ENCODE measurements at places on chromosomes 7 and 10.

DNA sequence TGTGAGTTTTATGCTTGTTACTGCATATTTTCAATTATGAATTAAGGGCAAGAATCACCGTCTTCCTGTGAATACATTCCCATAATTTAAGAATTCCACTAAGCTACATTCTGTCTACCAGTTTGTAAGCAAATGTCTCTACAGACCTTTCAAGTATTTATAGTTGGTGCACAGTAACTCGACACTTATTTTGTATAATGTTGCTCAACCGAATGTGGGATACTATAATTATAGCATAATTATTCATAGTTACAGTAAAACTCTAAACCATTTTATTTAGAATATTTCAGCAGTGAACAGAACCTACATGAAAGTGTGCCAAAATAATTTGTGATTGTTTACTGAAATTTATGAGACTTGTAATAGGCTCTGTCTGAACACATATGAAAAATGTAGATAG lies 17.3 kb upstream of the CUBN start:
- no peak overlapping the region for H3K27ac ChIP-seq
- peaks cover 6% of the 10 kb centered on the region for H3K4me1 ChIP-seq
- H3K36me3 ChIP-seq = peaks cover 5% of the 10 kb centered on the region
- H3K4me3 ChIP-seq = no peak overlapping the region
- H3K27me3 ChIP-seq = no peaks in the 10 kb centered on the region

- H3K27ac ChIP-seq = peak overlapping the region; percentile 99
- H3K4me3 ChIP-seq = peak overlapping the region; percentile 91
- DNase-seq = no peak
- H3K4me1 ChIP-seq = peaks cover 79% of the 10 kb centered on the region
- H3K36me3 ChIP-seq = peaks cover 5% of the 10 kb centered on the region
- H3K27me3 ChIP-seq = no peaks in the 10 kb centered on the region
Observed at GRCh38 chr10:22646388-22646853, 68.0 kb downstream of the PIP4K2A start.

DNA sequence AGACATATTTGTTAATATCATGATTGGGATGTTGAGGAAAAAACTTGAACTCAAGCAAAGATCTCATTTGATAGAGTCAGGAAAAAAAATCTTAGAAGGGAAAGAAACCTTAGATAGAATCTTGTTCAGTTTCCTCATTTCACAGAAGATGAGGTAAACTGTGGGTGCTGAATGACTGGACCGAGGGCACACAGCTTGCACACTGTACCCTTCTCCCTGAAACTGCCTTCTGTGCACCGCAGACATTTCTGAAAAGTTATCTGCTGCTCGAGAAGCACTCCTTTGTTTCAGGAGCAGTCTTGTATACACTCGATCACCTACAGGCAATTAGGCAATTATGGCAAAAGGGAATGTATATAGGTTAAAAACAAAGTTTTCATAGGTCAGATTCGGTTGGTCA lies 167.4 kb downstream of the SKAP2 start:
- H3K4me3 ChIP-seq = no peak overlapping the region
- H3K27me3 ChIP-seq = peaks cover 12% of the 10 kb centered on the region
- no peaks in the 10 kb centered on the region for H3K4me1 ChIP-seq
- DNase-seq = no peak

DNA sequence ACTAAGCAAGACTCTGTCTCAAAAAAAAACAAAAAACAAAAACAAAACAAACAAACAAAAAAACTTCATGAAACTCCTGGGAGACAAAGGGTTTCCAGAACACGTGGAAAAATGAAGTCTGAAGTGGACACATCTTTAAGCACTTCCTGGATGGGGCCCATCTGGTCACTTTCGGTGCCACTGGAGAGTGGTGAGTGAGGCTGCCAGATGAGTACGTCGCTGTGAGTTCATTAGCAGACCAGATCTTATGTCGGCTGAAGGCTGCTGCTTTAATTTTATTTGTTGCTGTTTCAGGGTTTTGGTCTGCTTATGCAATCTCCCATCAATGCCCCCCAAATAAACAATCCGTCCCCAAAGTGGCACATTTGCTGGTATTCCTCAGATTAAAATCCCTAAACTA lies 64.4 kb downstream of the NPTX2 start:
- H3K4me1 ChIP-seq = no peaks in the 10 kb centered on the region
- H3K36me3 ChIP-seq = no peaks in the 10 kb centered on the region
- H3K4me3 ChIP-seq = no peak overlapping the region

- DNase-seq = no peak
- no peak overlapping the region for H3K4me3 ChIP-seq
- no peak overlapping the region for H3K27ac ChIP-seq
- H3K27me3 ChIP-seq = no peaks in the 10 kb centered on the region
- H3K36me3 ChIP-seq = no peaks in the 10 kb centered on the region
Observed at GRCh38 chr7:20200971-20201370, 16.2 kb downstream of the MACC1 start.

GRCh38 chr10:124677749-124678556 lies 66.2 kb downstream of the FAM53B start:
- H3K27me3 ChIP-seq = no peaks in the 10 kb centered on the region
- H3K4me3 ChIP-seq = peak overlapping the region; percentile 89
- no peak for DNase-seq
- peak overlapping the region; percentile 96 for H3K27ac ChIP-seq

GRCh38 chr10:22931948-22932347 lies 4.1 kb downstream of the ARMC3 start:
- no peak overlapping the region for H3K27ac ChIP-seq
- peaks cover 24% of the 10 kb centered on the region for H3K27me3 ChIP-seq
- no peak overlapping the region for H3K4me3 ChIP-seq

- H3K4me1 ChIP-seq = peaks cover 3% of the 10 kb centered on the region
- peaks cover 16% of the 10 kb centered on the region for H3K27me3 ChIP-seq
- H3K36me3 ChIP-seq = peaks cover 5% of the 10 kb centered on the region
Observed at GRCh38 chr7:2494191-2495130, 18.3 kb upstream of the GRIFIN start.

DNA sequence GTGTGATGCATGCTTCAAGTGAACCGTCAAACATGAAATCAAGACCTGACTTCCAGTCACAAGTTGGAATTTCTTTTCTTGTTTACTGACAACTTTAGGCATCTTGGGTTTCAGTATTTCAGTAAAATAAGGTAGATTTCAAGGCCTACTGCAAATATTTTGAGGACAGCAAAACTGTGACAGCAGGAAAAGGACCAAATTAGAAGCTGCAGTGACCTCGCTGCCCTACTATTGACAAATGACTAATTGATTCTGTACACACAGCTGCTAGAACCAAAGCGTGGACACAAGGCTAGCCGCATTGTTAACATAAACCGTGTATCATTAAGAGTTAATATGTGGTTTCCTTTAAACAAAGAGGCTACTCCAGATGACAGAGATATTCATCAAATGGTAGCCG lies 105.7 kb upstream of the SEC61G start:
- no peak overlapping the region for H3K4me3 ChIP-seq
- no peak overlapping the region for H3K27ac ChIP-seq
- DNase-seq = no peak

- H3K27me3 ChIP-seq = peaks cover 9% of the 10 kb centered on the region
- peak; percentile 38 for DNase-seq
- no peak overlapping the region for H3K27ac ChIP-seq
- H3K4me1 ChIP-seq = peaks cover 5% of the 10 kb centered on the region
- H3K36me3 ChIP-seq = no peaks in the 10 kb centered on the region
- H3K4me3 ChIP-seq = no peak overlapping the region
Observed at GRCh38 chr10:28393956-28394568, 91.2 kb upstream of the MPP7 start.

DNA sequence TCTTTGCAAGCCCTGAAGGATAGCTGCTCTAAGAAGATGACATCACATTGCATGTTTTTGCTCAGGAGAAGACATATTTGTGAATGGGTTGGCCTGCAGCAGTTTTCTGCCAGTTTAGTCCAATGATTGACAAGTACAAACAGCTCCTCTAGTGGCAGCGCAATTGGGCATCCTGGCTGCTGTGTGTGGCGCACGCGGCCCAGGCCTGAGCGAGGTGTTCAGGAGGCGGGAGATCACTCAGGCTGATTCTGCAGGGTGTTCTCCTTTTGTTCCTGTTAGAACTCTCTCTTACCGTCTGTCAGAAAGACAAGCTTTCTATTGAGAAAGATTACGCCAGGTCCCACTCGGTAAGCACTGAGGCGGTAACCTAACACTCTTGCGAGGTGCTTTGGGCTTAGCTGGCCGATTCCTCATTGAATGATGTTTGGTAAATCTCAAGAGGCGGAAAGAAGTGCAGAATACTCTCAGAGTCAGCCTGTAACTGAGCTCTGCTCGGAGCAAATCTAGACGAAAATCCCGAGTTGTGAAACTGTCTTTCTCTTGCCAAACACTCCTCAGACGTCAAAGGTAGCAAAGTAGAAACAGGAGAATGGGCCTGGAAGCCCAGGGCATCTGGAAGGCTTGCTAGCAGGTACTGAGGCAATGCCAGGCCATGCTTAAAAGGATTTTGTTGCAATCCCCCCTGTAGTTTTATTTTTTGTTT lies 219.2 kb upstream of the BMPER start:
- DNase-seq = no peak
- no peaks in the 10 kb centered on the region for H3K36me3 ChIP-seq
- no peak overlapping the region for H3K27ac ChIP-seq
- H3K4me3 ChIP-seq = no peak overlapping the region

GRCh38 chr7:45574416-45574668 lies 174 bp downstream of the ADCY1 start:
- no peak overlapping the region for H3K27ac ChIP-seq
- H3K36me3 ChIP-seq = no peaks in the 10 kb centered on the region
- no peak for DNase-seq
- H3K4me1 ChIP-seq = no peaks in the 10 kb centered on the region

DNA sequence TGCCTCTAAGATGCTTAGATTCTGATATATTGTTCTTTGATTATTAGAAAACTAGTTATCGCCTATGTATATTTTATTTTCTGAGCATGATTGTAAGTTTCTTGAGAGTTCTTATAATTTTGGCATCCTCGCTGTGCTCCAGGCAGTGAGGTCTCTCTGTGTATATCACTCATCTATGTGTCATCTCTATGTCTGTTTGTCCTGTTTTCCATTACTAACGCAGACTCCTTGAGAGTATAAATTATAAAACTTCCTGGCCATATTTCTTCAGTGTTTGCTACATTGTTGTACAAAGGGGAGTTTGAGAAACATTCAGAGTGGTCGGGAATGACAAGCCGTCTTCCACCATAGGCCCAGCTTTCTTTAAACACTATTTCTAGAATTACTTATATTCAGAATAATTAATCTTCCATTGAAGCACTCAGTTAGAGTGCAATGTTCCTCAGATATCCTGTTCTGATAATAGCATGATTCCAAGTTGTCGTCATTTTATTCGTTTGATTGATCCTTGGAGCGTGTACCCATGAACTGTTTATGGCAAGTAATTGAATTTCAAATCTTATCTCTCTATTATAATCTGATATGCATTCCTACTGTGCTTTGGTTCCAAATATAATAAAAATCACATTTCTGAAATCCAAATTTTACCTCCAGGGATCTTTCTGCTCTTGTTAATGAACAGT lies 206.6 kb downstream of the BAMBI start:
- no peak overlapping the region for H3K4me3 ChIP-seq
- H3K4me1 ChIP-seq = no peaks in the 10 kb centered on the region
- no peaks in the 10 kb centered on the region for H3K36me3 ChIP-seq
- peaks cover 25% of the 10 kb centered on the region for H3K27me3 ChIP-seq

- H3K27ac ChIP-seq = no peak overlapping the region
- no peak overlapping the region for H3K4me3 ChIP-seq
- peaks cover 6% of the 10 kb centered on the region for H3K4me1 ChIP-seq
- peaks cover 17% of the 10 kb centered on the region for H3K27me3 ChIP-seq
- peaks cover 8% of the 10 kb centered on the region for H3K36me3 ChIP-seq
- DNase-seq = no peak
Observed at GRCh38 chr10:11594589-11595394, 16.7 kb downstream of the USP6NL start.

GRCh38 chr7:155624412-155624811 lies 20.0 kb upstream of the RBM33 start:
- no peaks in the 10 kb centered on the region for H3K4me1 ChIP-seq
- H3K27ac ChIP-seq = no peak overlapping the region
- no peak for DNase-seq

DNA sequence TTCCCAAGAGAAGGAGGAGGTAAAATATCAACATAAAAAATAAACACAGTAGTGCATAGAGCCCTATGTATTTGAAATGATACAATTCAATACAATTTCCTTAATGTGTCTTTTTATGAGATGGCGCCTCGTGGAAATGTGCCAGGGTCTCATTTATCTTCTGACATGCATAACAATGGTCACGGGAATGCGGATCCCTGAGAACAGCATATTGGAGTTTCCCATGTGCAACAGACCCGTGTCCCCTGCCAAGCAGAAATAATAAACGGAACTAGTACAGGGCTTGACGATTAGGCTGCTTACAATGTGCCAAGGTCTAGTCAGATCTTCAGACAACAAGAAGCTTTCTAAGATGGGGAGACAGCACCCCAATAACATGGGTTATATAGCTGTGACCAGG lies 217.9 kb downstream of the ARHGAP21 start:
- no peak overlapping the region for H3K4me3 ChIP-seq
- H3K4me1 ChIP-seq = no peaks in the 10 kb centered on the region
- no peaks in the 10 kb centered on the region for H3K36me3 ChIP-seq
- no peak overlapping the region for H3K27ac ChIP-seq

GRCh38 chr10:91049988-91050360 lies 129.1 kb upstream of the ANKRD1 start:
- H3K4me3 ChIP-seq = no peak overlapping the region
- H3K27me3 ChIP-seq = peaks cover 39% of the 10 kb centered on the region
- H3K36me3 ChIP-seq = peaks cover 3% of the 10 kb centered on the region
- H3K27ac ChIP-seq = no peak overlapping the region
- no peak for DNase-seq
- no peaks in the 10 kb centered on the region for H3K4me1 ChIP-seq

- H3K27ac ChIP-seq = no peak overlapping the region
- H3K4me3 ChIP-seq = no peak overlapping the region
- H3K27me3 ChIP-seq = peaks cover 35% of the 10 kb centered on the region
- peaks cover 2% of the 10 kb centered on the region for H3K36me3 ChIP-seq
Observed at GRCh38 chr10:10917031-10917430, 100.6 kb upstream of the CELF2 start.

GRCh38 chr10:88012641-88013040 lies 149.2 kb downstream of the PTEN start:
- no peaks in the 10 kb centered on the region for H3K27me3 ChIP-seq
- H3K36me3 ChIP-seq = no peaks in the 10 kb centered on the region
- H3K4me3 ChIP-seq = no peak overlapping the region
- no peaks in the 10 kb centered on the region for H3K4me1 ChIP-seq
- H3K27ac ChIP-seq = no peak overlapping the region

DNA sequence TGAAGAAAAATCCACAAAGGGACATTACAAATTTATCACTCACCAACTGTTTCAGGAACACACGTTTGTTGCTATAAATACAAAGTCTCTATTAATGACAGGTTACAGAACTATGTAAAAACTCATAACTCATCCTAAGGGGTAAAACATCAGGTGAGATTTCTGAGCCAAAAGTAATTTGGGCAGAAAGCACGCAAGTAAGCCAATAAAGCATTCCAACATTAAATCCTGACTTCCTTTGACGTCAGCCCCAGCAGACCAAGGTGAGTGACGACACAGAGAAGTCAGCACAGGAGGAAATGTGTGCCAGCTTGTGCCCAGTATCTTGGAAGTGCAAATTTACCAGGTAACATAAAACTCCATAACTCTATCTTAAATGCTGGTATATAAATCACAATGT lies 45.7 kb downstream of the IMMP2L start:
- H3K36me3 ChIP-seq = peaks cover 14% of the 10 kb centered on the region
- no peak overlapping the region for H3K4me3 ChIP-seq
- H3K4me1 ChIP-seq = peaks cover 8% of the 10 kb centered on the region
- no peaks in the 10 kb centered on the region for H3K27me3 ChIP-seq

GRCh38 chr10:131955591-131956340 lies 26.0 kb downstream of the BNIP3 start:
- no peaks in the 10 kb centered on the region for H3K27me3 ChIP-seq
- H3K27ac ChIP-seq = no peak overlapping the region
- peaks cover 3% of the 10 kb centered on the region for H3K36me3 ChIP-seq
- DNase-seq = no peak

Measured in T-helper 17 cell (primary cell).